ENCODE measurements at places on chromosomes 1 and 21. TPM values are rescaled to one million over a fixed set of nuclear protein-coding genes. Genes with fewer than 3 reads are reported as not detected.

ELAPOR1 gene
- total RNA-seq, result not detected

PRR9 gene
- not detected for total RNA-seq

PIGP gene
- 13.8 TPM for total RNA-seq

LRIF1 gene
- total RNA-seq, result 7.5 TPM

XPR1 gene
- total RNA-seq, result 36.4 TPM

CCSAP gene
- 6.3 TPM for total RNA-seq

SLC30A2 gene
- total RNA-seq, result 1.3 TPM

ATP6V1G3 gene
- not detected for total RNA-seq

SLC44A3 gene
- total RNA-seq, result 3.2 TPM

All from cardiac muscle cell (in vitro differentiated cells and primary cell).